Hair follicle dermal papilla cell (primary cell): ENCODE measurements at places on chromosomes 16 and 17. TPM values are rescaled to one million over a fixed set of nuclear protein-coding genes. Genes with fewer than 3 reads are reported as not detected.

The ZNF624 gene
- total RNA-seq: 6.8 and 7.3 TPM in 2 replicates

The USH1G gene
- not detected in 2 replicates for total RNA-seq

The TP53TG3C gene
- total RNA-seq: not detected in 2 replicates

The MAP2K6 gene
- 39.3 and 41.0 TPM in 2 replicates for total RNA-seq

The ERCC4 gene
- total RNA-seq: 9.1 and 9.2 TPM in 2 replicates
